ENCODE measurements at places on chromosomes 11 and 22. TPM values are rescaled to one million over a fixed set of nuclear protein-coding genes. Genes with fewer than 3 reads are reported as not detected.

The KDELR3 gene
- polyA plus RNA-seq, result 7.8 TPM

The SPI1 gene
- polyA plus RNA-seq, result 7.7 TPM

The OR51B5 gene
- polyA plus RNA-seq, result 0.11 TPM

The CXCR5 gene
- polyA plus RNA-seq, result 0.25 TPM

The TIMP3 gene
- polyA plus RNA-seq, result 112 TPM

The MYO18B gene
- polyA plus RNA-seq, result 140 TPM

The RAB38 gene
- 1.5 TPM for polyA plus RNA-seq

The ANO9 gene
- 0.19 TPM for polyA plus RNA-seq

The ARRB1 gene
- 12.5 TPM for polyA plus RNA-seq

The SPON1 gene
- 1.6 TPM for polyA plus RNA-seq

The TMEM191B gene
- not detected for polyA plus RNA-seq

The MRPL23 gene
- polyA plus RNA-seq, result 183 TPM

The CST6 gene
- not detected for polyA plus RNA-seq

The MMP11 gene
- polyA plus RNA-seq, result 6.2 TPM

The CSF2RB gene
- 0.69 TPM for polyA plus RNA-seq

The MICAL2 gene
- polyA plus RNA-seq, result 86.4 TPM

The ESAM gene
- polyA plus RNA-seq, result 35.9 TPM

The CARD18 gene
- polyA plus RNA-seq, result 0.91 TPM

The DUSP8 gene
- polyA plus RNA-seq, result 10.9 TPM

The LGALS12 gene
- 4.6 TPM for polyA plus RNA-seq

The CKAP5 gene
- 27.4 TPM for polyA plus RNA-seq

GRCh38 chr11:77035580-77035979 lies 1.4 kb downstream of the B3GNT6 start:
- no peak for DNase-seq

GRCh38 chr11:68092411-68092810 lies 28.8 kb downstream of the CHKA start:
- DNase-seq, result no peak

DNA sequence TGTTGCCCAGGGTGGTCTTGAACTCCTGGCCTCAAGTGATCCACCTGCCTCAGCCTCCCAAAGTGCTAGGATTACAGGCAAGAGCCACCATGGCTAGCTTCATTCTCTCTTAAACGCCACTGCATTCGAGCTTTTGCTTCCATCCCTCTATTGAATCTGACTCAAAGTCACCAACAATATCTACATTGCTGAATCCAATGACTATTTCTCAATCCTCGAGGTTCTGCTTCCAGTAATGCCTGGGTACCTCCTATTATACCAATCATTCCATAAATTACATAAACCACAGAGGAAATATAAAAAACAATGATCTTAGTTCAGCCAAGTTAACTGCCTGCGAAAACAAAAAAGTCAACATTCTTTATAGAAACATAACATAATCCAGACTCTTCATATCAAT lies 11.9 kb upstream of the NXF1 start:
- no peak for DNase-seq

GRCh38 chr11:34300926-34301295 lies 56.9 kb downstream of the ABTB2 start:
- no peak for DNase-seq

GRCh38 chr22:43447380-43447779 lies 35.6 kb downstream of the MPPED1 start:
- no peak for DNase-seq

GRCh38 chr11:37104380-37104779 lies 506.3 kb upstream of the RAG2 start:
- DNase-seq, result no peak

DNA sequence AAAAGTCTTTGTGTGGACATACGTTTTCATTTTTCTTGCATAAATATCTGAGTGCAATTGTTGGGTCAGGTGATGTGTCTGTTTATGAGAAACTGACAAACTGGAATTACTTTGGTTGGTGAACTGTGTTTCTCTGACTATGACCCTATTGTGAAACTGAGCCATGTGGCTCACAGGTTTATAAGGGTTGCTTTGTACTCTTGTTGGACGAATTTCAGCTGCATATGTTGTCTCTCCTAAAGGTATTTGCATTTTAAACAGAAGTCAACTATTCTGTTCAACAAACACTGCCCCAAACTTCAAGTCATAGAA lies 34.4 kb upstream of the RASD2 start:
- no peak for DNase-seq

GRCh38 chr11:98180511-98180910 lies 840.2 kb upstream of the CNTN5 start:
- no peak for DNase-seq

- no peak for DNase-seq
Measured at GRCh38 chr11:64649291-64649697, 58.3 kb downstream of the SLC22A12 start.

DNA sequence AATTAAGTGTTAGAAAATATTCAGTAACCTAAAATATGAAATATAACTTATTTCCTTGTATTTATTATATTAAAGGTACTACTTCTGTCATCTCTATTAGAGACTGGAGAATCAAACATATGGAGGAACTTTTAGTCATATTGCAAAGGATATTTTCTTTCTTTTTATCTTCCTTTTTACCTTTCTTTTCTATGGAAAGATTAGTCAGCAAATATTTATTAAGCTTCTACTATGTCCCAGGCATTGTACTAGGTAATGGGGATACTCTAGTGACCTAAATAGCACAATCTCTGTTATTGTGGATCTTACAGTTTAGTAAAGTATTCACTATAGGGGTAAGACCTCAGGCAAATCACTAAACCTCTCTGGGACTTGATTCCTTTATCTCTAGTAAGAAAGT lies 18.3 kb downstream of the SIK2 start:
- no peak for DNase-seq

GRCh38 chr11:3004481-3004880 lies 12.4 kb upstream of the NAP1L4 start:
- DNase-seq, result no peak

DNA sequence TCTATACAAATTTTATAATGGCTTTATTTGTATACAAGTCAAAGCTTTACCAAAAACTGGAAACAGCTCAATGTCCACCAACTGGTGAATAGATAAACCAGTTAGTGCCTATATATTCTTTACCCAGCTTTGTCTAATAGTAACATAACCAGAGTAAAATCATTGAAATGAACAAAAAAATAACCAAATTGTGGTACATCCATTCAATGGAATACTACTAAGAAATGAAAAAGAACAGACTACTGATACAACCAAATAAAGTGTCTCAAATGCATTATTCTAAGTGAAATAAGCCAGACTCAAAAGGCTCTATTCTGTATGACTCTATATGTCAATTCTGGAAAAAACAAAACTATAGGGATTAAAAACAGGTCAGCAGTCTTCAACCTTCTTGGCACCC lies 40.9 kb upstream of the LDLRAD3 start:
- DNase-seq, result no peak

DNA sequence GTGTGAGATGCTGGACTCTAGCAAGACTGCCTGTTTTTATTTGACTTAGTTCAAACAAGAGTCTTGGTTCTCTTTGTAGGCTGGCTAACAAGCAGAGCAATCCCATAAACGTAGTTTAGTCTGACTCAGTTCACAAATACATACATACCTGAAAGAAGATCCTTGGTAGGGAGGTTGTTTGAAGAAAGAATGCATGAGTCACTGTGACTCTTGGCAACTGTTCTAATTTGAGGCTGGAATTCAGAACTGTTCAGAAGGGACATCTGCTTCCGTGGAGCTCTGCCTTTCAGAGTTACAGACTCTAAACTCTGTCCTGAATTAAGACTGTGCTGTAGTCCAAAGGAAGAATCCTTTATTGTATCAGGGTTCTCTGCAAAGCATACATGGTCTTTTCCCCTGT lies 32.2 kb downstream of the C2CD3 start:
- DNase-seq, result no peak

DNA sequence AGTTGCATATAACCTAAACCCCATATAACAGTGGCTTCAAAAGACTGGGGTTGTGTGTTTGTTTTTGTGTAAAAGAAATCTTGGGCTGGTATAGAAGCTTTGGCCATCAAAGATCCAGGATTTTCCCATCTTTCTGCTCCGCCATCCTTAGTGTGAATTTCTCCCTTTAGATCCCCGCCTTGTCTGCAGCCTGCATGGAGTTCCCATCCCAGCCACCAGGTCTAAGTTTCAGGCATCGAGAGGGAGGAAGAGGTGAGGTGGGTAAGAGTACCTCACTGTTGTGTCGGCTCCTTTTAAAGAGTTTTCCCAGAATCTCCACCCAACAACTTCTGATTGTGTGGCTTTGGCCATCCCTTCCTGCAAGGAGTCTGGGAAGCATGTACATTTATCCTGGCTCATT lies 195.5 kb upstream of the SORL1-AS1 start:
- no peak for DNase-seq

- DNase-seq, result peak; percentile 36
Measured at GRCh38 chr11:14969901-14970323, 2.2 kb downstream of the CALCA start.

DNA sequence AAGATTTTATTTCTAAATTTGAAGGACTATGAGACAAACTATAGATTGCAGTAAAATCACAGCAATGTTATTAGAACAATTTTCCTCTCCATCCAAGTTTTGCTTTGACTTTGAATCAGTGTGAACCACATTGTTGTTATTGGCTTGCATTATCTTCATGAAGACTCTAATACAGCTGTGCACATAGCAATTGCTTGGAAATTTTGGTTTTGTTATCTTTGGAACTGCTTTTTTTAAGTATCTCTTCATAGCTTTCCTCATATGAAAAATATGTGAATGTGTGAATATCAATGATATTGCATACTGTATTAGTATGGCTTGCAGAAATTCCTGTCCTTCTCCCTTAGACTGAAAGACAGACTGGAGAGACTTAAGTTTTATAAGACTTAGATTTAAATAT lies 666.6 kb downstream of the LUZP2 start:
- DNase-seq, result no peak

GRCh38 chr11:3166268-3167142 lies 1.4 kb upstream of the OSBPL5 start:
- DNase-seq, result no peak

DNA sequence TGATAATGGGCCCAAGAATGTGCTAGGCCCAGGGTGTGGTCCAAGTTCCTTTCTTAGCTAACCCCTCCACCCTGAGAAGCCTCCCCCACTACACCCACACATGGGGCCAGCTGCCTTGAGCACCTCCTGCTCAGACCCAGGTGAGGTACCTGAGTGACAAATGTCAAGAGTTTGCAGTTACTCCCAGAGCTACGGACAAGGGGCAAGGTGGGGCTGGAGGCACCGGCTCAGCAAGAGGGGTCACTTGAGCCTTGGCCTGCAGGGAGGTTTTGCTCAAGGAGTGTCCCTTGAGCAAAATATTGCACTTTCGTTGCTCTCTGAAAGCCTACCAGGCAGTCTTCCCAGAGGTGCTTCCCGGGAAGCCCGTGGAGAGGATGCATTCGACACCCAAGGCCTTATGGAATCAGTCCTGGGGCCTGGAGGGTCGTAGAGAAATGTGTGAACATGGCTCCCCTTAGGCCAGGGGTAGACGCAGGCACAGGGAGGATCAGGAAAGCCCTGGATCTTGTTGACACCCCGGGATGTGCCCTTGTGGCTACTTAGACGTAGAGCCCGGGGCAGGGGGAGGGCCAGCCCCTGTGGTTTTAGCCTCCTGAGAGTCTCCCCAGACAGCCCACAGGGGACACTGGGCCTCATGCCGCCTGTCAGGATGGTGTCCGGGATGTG lies 114.2 kb downstream of the KCNQ1 start:
- peak; percentile 38 for DNase-seq

DNA sequence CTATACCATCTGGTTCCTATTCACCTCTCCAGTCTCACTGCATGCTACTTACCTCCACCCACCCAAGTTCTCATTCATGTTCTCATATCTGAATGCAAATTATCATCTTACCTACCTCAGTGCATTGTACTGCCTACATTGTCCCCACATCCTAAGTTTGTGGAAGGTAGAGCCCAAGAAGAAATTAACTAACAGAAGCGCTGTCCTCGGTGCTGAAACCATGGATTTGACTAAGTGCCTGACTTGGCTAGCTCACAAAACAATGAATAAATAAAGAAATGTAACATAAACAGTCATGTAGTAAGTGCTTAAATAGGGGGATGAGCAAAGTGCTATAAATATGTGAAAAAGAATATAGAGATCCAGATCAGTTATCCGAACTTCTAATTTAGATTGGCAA lies 63.2 kb downstream of the GRIA4 start:
- DNase-seq, result no peak

DNA sequence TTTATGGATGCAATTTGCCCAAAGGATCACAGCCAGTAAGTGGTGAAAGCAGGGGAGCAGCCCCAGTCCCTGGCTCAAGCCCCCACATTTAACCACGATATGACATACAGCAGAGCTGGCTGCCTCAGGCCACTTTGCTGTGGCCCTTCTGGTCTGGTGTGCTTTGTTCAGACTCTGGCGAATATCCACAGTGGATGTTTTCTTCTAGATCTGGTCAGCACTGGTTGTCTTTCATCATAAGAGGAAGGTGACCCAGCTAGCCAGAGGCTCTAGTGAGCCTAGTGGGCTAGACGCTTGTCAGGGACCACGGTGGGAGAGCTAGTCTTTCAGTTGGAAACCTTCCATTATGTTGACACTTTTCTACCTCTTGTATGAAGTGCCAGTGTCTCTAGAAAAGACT lies 42.5 kb downstream of the DGCR2 start:
- no peak for DNase-seq

Data from heart left ventricle (tissue), 16 donors.